Right atrium auricular region (tissue), 2 donors: ENCODE measurements at places on chromosomes 6 and 20.

DNA sequence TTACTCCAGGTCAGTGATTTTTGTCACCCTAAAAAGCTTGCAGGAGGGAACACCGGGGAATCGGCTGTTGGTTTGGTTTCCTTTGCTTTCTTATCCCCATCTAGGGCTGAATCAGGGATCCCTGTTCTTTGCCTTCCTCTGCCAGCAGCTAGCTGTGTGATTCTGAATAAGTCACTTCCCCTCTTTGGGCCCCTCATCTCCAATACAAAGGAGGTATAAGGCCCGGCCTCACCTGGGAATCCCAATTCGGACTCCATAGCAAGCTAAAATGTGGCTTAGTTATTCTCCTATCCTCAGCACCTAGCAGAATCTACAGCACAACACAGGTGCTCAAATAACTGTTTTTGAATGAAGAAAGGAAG, 18.5 kb upstream of the ARMC12 start:
- peak overlapping the region; percentile 100 for H3K27ac ChIP-seq
- no peaks in the 10 kb centered on the region for H3K27me3 ChIP-seq
- no peak for DNase-seq

DNA sequence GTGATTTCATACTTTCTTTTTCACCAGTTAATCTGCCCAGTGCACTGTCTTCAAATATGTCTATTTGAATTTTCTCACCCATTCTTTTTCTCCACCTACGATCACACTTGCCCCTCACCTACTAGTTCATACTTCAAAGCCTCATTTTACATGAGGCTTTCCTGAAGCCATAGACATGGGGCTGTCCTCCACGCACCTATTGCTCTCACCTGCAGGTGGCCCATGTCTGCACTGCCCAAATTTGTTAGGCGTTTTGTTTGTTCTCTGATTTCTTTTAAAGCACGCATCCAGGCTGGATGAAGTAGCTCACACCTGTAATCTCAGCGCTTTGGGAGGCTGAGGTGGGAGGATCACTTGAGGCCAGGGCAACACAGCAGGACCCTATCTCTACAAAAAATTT, 106.8 kb upstream of the RIPOR2 start:
- DNase-seq: no peak
- H3K27ac ChIP-seq: no peak overlapping the region
- H3K4me3 ChIP-seq: no peak overlapping the region
- H3K36me3 ChIP-seq: no peaks in the 10 kb centered on the region
- no peaks in the 10 kb centered on the region for H3K4me1 ChIP-seq

- no peak overlapping the region for H3K4me3 ChIP-seq
- DNase-seq: no peak
- no peaks in the 10 kb centered on the region for H3K27me3 ChIP-seq
- H3K4me1 ChIP-seq: no peaks in the 10 kb centered on the region
These were observed 114.0 kb upstream of the NEDD9 start for GRCh38 chr6:11346516-11346915.

DNA sequence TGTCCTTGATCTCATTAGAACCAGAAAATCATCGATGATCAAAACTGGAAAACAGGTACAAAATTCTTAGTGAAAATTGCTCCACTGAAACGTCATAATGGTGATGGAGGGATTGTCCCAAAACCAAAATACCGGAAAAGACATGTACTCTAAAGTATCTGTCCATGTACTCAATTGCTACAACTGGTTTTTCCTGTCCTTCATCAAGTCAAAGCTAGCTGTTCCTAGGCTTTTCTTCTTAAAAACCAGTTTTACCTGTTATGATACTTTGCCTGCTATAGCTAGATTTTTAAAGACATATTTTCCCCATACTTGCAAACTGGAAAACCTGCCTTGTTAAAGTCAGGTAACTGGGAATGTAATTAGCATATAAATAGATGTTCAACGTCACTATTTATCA, 50.5 kb upstream of the LRRC1 start:
- H3K4me3 ChIP-seq: no peak overlapping the region
- H3K27me3 ChIP-seq: no peaks in the 10 kb centered on the region
- no peaks in the 10 kb centered on the region for H3K36me3 ChIP-seq
- H3K4me1 ChIP-seq: no peaks in the 10 kb centered on the region
- no peak overlapping the region for H3K27ac ChIP-seq

GRCh38 chr6:46473881-46474280, 17.4 kb downstream of the RCAN2 start:
- no peaks in the 10 kb centered on the region for H3K27me3 ChIP-seq
- no peak overlapping the region for H3K27ac ChIP-seq
- no peaks in the 10 kb centered on the region for H3K4me1 ChIP-seq
- no peaks in the 10 kb centered on the region for H3K36me3 ChIP-seq

DNA sequence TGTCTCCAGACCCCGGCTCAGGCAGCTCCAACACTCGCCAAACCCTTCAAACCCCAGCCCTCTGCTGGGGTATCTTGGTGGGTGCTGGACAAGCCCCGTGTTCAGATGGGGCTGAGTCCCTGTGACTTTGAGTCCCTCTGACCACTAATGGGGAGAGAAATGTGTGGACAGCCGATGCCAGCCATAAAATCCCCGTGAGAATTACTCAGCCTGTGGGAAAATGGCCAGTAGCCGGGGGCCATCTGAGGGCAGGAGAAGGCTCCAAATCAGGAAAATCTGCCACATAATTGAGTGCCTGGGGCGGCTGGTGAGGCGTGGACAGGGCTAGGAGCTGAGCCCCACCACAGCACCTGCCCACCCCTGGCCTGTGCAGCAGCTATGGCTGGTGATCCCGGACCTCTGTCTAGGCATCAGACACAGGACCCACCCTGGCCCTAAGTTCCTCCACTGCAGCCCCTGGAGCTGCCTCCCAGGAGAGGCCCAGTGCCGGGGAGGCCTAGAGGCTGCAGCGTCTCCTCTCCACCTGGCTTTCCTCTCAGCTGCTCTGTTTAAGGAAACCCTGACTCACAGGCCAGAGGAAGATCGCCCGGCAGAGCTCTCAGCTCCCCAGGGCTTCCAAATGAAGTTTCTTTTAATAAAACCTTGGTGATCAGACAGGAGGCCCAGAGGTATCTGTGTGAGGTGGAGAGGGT, 53.7 kb upstream of the SLCO4A1 start:
- H3K4me3 ChIP-seq: no peak overlapping the region
- no peak overlapping the region for H3K27ac ChIP-seq
- DNase-seq: no peak
- peaks cover 12% of the 10 kb centered on the region for H3K4me1 ChIP-seq
- H3K36me3 ChIP-seq: no peaks in the 10 kb centered on the region

DNA sequence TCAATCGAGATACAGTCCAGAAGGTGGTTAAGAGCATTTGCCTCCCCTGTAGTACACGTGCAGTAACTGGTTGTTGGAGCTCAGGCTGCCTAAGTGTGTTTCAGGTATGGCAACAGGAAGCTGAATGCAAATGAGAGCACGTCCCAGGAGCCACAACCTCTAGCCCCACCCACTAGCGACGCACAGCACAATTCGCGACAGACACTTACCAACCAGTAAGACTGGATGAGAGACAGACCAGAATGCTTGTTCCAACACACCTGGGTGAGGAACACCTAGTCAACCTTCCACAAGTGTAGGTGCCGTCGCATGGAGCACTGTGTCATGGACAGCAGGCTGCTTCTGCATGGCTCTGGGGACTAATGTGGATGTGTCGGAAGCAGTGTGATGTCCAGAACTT, 7.2 kb upstream of the SERPINB1 start:
- H3K27me3 ChIP-seq: no peaks in the 10 kb centered on the region
- DNase-seq: no peak
- H3K36me3 ChIP-seq: no peaks in the 10 kb centered on the region
- no peak overlapping the region for H3K4me3 ChIP-seq
- H3K4me1 ChIP-seq: peaks cover 30% of the 10 kb centered on the region

DNA sequence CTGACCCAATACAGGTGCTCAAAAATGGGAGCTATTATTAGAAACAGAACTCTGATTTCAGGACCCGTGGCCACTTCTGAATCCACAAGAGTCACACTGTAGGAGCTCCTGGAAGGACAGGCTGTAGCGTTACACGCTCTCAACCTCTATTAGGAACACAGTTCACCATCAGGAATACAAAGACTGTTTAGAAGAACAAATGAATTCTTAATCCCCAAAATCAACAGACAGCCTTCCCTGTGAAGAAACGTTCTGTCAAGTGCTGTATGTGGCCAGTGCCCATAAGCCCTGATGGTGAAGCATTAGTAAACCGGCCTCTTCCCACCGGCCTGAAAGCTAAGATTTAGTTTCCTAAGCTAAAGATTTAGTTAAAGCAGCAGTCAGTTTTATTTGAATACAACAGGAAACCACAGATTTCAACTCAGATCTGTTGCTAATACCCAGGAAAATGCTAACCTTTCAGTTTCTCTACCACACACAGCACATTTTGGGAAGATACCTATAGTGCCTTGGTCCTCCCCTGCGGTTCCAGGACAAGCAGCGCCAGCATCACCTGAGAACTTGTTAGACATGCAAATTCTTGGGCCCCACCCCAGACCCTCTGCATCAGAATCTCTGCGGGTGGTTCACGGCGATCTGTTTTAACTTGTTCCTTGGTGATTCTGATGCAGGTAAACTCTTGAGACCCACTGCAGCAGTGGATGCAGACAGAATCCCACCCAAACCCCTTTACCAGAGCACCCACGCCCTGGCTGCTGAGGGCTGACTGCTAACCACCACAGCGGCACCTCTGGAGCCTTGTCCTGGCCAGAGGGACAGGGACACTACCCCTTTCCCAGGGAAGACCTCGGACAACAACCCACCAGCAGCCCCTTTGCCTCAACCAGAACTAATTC, 33.4 kb downstream of the MTRES1 start:
- no peak for DNase-seq
- H3K4me3 ChIP-seq: no peak overlapping the region
- H3K27me3 ChIP-seq: no peaks in the 10 kb centered on the region
- no peak overlapping the region for H3K27ac ChIP-seq
- no peaks in the 10 kb centered on the region for H3K36me3 ChIP-seq

GRCh38 chr6:86192123-86192522, 549.4 kb upstream of the SYNCRIP start:
- H3K4me1 ChIP-seq: no peaks in the 10 kb centered on the region
- no peaks in the 10 kb centered on the region for H3K36me3 ChIP-seq
- no peak for DNase-seq
- no peaks in the 10 kb centered on the region for H3K27me3 ChIP-seq
- H3K27ac ChIP-seq: no peak overlapping the region

DNA sequence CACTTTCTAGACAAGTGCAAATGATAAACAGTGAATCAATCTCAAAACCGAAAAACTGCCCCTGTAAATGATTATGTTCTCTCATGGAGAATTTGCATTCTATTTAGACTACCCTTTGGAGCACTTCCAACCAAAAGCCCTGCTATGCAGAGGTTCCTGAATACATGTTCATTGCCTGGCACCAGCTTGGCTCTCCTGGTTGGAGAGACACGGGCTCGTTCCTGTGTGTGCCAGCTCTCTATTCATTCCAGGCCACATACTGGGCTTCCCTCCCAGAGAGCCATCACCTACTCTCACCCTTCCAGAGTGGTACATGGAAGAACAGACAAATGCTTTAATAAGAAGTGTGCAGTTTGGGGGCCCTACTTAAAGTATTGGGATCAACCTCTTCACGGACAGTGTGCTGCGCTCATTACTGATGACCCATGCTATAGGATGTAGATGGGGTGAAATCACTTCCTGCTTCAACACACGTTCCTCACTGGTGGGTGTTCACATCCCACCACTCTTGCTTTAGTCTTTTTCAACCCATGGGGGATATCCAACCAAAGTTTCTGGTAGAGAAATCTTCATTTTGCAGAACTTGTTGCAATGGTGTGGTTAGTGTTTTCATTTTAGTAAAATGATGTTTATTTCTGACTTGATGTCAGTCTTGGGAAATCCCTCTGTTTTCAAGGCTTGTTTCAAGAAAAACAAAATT, 38.5 kb upstream of the NAA20 start:
- no peak overlapping the region for H3K4me3 ChIP-seq
- H3K36me3 ChIP-seq: peaks cover 4% of the 10 kb centered on the region
- peak overlapping the region; percentile 95 for H3K27ac ChIP-seq

DNA sequence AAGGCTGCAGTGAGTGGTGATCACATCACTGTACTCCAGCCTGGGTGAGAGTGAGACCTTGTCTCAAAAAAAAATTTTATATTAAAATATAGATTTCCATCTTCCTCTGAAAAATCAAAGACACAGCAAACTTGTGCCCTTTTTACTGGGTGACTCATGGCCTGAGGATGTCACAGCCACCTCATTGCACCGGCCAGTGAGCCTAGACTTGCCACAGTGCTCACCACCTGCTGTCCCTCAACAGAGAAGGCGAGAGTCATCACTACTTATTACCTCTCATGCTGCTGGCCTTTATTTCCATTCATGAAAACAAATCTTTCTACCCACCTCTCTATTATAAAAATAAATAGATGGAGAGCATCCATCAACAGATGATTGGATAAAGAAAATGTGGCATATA, 295.8 kb downstream of the PREX1 start:
- no peaks in the 10 kb centered on the region for H3K4me1 ChIP-seq
- H3K4me3 ChIP-seq: no peak overlapping the region
- DNase-seq: no peak
- no peak overlapping the region for H3K27ac ChIP-seq
- H3K27me3 ChIP-seq: no peaks in the 10 kb centered on the region

DNA sequence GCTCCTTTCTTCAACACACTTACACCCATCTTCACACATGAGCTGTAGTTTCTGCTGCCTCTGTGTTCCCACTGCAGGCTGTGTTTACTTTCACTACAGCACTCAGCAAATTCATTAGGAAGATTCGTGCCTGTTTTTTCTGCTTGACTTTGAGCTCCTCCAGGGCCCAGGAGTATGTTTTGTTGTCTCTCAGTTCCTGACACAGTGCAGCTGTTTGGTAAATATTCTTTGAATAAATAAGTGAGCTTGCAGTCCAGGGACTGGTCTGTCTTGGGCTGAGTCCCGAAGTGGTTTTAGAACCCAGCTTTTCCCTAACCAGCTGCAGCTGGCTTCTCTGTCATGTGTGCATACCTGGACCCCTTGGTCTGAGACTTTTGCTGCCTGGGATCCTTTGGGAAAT, 46.6 kb upstream of the CCN6 start:
- no peaks in the 10 kb centered on the region for H3K36me3 ChIP-seq
- no peak overlapping the region for H3K4me3 ChIP-seq
- no peak for DNase-seq
- H3K27ac ChIP-seq: peak overlapping the region; percentile 59
- no peaks in the 10 kb centered on the region for H3K4me1 ChIP-seq

DNA sequence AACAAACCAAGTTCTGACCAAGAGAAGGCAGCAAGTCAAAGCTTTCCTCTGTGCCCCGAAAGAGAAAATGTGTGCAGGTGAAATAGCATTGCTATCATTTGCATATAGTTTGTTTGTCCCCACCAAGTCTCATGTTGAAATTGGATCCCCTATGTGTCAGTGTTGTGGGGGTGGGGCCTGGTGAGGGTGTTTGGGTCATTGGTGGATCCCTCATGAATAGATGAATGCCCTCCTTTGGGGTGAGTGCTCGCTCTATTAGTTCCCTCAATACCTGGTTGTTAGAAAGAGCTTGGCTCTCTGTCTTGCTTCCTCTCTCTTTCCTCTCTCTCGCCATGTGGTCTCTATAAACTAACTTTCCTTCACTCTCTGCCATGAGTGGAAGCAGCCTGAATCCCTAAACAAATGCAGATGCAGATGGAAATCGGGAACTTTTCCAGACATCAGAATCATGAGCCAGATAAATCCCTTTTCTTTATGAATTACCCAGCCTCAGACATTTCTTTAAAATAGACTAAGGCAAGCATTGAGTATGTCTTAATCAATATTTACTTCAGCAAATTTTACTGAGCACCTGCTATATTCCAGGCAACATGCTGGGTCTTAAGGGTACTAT, 43.8 kb upstream of the SYNDIG1 start:
- H3K27ac ChIP-seq: no peak overlapping the region
- H3K4me1 ChIP-seq: no peaks in the 10 kb centered on the region
- no peak overlapping the region for H3K4me3 ChIP-seq
- no peak for DNase-seq
